Fibroblast of skin of right quadriceps (primary cell): ENCODE measurements at places on chromosomes 3 and 15.
A peak's percentile ranks its signal among the peaks of the same experiment; 100 is the strongest.

GRCh38 chr3:45545476-45545875 is 49.1 kb upstream of the LIMD1 start:
- no peak for DNase-seq

GRCh38 chr15:77632534-77633133 is at the start of gene LINGO1:
Gene LINGO1 (minus strand): TSS chr15:77632912. CDS start chr15:77632315, 597 bp downstream.
- DNase-seq, result peak; percentile 23

- peak; percentile 71 for DNase-seq
These were observed 191.7 kb upstream of the TLE3 start for GRCh38 chr15:70289191-70289955.

GRCh38 chr15:97077975-97078374 is 747.5 kb downstream of the NR2F2 start:
- DNase-seq, result no peak

- DNase-seq, result no peak
These were observed 796 bp upstream of the DOCK3 start for GRCh38 chr3:50673931-50674330.

- DNase-seq, result no peak
These were observed 2.9 kb downstream of the PLXND1 start for GRCh38 chr3:129603561-129603942.

GRCh38 chr3:192827863-192828594 is 89.6 kb downstream of the MB21D2 start:
- no peak for DNase-seq

DNA sequence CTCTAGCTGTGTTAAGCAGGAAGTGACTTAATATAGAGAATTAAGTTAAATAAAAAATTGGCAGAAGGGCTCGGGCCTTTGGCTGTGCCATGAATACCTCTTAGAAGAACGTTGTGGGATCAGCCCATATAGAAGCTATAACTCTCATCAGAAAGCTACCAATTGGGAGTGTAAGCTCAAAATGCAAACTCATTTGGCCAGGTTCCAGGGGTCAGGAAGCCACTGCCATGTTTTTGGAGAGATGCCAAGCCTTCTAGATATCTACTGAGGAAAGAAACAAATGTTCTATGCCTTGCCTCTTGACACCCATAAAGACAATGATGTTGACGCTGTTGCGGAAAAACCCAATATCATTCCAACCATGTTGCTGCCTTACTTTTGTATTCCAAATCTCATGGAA is 475.2 kb upstream of the TGFBR2 start:
- DNase-seq, result no peak

GRCh38 chr3:56787784-56788256 is 13.9 kb downstream of the ARHGEF3 start:
- no peak for DNase-seq

GRCh38 chr3:61417352-61417751 is 144.0 kb upstream of the PTPRG start:
- DNase-seq, result peak; percentile 21

DNA sequence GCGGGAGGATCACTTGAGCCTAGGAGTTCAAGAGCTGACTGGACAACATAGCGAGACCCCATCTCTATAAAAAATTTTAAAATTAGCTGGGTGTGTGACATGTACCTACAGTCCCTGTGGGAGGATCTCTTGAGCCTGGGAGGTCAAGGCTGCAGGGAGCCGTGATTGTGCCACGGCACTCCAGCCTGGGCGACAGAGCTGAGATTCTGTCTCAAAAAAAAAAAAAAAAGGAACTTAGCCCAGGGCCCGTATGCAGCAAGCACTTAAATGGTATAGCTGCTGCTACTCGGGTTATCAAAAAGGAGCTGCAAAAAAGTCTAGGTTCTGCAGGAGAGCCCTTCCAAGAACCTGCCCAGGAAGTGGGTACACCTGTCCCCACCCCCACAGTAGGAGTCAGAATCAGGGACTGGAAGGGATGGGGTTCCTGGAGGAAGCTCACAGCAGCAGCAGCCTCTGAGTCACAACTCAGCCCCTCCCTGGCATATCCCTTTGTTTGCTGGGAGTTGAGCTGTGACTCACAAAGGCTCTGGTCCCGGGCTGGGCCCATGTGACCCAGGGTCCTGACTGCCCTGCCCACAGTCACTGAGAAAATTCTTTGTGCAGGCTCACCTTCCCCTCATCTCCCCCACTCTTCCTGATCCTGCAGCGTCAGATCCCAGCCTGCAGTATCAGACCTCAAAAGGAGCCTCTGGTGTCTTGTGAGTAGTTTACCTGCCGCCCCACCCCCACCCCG is at the start of gene SPATA12:
Gene SPATA12, plus strand, starts transcription at position 576 of the 733 bp plus-strand sequence. CDS start 13,031 bp downstream, outside the sequence.
- DNase-seq, result peak; percentile 83

DNA sequence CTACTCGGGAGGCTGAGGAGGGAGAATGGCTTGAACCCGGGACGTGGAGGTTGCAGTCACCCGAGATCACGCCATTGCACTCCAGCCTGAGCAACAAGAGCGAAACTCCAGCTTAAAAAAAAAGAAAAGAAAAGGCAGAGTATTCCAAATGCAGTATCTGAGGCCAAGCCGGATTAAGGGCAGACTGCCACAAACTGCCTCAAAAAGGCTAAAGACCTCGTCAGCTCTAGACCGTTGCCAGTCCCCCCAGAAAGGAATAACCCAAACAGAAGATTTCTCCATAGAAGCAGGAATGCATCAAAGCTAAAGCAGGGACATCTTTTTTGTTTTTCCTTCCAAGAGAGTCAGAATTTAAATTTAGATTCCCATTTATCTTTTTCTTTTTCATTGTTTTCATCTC is 72.9 kb downstream of the TM4SF4 start:
- DNase-seq, result peak; percentile 57

DNA sequence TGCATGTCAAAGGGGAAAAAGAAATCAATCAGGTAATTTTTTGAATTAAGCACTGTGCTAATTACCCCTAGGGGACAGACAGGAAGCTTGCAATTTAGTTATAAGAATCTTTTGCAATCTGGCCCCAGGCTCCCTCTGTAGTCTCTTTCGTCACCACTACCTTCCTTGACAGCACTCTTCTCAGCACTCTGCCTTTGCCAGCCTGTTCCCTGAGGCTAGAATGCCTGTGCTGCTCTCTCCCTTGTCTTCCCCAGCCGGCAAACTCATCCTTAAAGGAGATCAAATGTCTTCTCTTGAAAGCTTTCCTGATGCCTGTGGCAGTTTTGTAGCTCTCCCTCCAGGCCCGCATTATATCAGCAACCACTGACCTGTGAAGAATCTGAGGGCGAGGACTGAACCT is 32.4 kb upstream of the PRTG start:
- DNase-seq, result no peak

DNA sequence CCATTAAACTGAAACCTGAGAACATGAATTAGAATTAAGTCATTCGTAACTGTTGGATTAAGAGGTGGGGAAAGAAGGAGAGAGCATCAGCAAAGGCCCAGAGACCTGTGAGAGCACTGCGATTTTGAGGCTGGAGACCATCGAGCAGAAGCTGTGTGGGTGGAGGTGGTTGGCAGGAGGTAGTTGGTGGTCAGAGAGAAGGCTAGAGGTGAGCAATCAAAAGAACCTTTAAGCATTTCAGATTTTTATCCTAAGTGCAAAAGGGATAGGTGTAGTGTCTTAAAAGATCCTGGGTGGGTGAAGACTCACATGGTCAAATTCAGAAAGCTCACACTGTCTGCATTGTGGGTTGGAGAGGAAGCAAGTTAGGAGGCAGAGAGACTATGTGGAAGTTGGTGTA is 65.1 kb upstream of the TEX264 start:
- no peak for DNase-seq

DNA sequence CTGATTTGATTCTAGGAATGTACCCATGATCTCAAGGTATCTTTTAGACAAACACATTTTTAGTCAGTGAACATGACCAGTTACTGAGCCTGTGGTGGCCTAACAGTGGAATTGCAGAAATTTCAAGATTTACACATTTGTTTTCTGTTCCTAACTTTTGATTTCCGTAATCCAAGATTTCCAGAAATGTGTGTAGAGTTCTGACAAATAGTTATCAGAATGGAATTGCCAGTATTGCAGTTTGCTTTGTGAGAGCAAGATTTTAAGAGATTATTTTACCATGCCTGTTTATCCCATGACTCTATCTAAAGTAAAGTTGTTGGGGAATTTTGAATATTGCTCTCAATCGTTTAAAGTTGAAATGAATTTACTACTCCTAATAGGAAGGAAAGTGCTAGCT is 11.7 kb upstream of the UTS2B start:
- DNase-seq, result no peak

DNA sequence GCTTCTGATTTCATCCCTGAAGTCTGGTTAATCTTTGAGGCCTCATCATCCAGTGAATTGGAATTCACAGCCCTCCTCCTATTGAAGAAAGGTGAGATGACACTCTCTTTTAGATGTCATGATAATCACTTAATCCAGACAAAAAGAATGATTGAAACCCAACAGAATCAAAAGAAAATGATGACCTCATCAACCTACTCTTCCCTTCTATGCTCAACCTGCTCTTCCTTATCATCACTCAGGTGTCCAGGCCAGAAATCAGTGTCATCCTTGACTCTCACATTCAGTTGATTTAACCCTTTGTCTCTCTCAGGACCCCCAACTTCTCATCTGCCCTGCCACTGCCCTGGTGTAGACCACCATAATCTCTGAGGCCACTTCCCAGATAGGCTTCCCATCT is 11.8 kb downstream of the PLA2G4E start:
- DNase-seq, result no peak

- DNase-seq, result no peak
These were observed 66.3 kb upstream of the ACAD9 start for GRCh38 chr3:128813097-128813496.

DNA sequence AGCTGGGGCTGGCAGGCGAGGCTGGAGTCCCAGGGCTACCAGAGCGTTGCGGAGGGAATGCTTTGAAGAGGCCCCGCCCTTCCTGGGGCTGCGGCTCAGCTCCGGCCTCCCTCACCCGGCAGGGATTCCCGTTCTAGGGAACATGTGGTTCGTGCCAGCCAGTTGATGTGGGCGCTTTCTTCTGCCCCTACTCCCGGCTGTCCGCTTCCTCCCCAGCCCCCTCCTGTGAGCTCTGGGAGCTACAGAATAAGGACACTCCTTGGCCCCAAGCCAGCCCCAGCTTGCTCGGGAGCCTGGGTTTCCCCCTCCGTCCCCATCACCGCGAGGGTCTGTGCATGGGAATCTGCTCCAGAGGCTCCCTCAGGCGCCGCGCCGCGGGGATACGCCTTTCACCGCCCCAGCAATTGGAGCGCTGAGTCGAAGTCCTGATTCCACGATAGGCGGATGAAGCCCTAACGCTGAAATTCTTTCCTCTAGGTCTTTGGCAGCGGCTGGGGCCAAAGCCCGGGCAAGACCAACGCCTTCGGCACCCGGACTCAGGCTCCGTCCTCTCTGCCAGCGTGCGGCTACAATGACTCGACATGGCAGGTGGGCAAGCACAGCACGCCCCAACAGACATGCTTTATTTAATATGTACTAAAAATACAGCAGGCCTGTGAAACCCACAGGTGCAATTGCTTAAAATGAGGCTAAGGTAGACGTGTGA is 69.5 kb downstream of the KLF15 start:
- peak; percentile 34 for DNase-seq

- peak; percentile 53 for DNase-seq
These were observed 1.1 kb downstream of the PIAS1 start for GRCh38 chr15:68055224-68055705.

DNA sequence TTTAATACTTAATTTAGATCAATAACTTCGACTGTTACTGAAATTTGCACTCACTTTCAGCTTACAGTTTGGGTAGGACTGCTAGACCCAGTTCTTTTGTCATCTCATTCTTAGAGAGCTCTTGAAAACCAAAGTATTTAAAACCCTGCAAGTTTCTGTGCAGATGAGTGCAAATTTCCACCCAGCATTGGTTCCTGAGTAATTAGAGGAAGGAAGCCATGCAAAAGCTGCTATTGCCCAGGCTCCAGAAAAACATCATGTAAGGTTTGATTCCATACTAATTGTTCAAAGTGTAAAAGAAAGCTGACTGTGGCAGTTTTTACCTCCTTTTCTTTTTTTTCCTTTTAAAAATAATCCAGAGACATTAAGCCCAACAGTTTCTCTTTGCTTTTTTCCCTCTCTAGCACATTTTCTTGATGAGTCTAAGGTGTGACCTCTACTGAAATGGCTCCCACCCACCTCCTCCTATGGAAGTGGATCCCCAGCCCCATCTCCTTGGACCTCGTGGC is 30.3 kb downstream of the ABHD2 start:
- no peak for DNase-seq

DNA sequence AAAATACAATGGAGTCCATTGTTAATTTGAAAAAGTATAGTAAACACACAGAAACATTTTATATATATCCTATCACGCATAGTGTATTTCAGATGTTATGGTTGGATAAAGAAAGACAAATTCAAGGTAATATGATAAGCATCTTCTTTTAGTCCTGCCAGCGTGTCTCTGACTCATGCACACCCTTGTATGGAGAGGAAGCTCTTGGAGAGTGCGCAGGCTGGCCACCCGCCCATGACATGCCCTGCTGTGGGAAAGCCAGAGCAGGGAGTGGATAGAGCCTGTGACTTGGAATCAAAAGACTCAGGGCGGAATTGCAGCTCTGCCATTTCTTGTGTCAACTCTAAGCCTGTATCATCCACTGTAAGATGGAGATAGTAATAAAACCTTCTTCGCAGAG is 23.0 kb upstream of the COPG1 start:
- DNase-seq, result peak; percentile 79

DNA sequence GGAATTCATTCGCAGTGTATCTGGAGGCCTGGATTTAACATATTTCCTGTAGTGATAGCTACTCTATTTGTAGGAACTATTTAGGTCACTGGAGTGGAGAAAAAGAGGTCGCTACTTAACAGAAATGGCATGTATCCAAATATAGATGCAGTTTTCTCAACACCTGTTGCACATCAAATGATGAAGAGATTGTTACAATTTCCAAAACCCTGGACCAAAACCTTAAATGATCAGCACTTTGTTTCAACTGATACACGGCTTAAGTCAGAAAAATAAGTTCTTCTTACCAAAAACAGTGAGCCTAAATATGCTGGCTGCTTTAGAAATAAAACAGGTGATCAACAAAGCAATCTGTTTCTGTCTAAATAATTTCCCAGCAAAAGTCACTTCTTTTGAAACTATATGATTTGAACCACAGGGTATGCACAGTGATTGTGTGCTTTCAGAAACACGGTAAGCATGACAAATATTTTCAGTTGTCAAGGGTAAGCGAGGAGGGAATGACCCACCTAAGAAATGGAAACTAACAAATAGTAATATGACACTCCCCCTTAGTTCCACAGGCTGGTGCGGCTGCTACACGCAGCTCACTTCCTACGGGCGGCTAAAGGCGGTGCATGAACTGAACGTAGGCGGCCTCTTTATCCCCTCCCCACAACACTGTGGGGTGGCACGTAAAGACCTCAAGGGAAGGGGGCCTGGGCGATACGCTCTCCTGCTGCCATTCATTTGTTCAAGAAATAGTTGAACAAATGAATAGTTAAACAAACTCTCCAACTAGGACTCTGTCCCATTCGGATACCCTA is 1.1 kb downstream of the EHD4 start:
- DNase-seq, result peak; percentile 53

DNA sequence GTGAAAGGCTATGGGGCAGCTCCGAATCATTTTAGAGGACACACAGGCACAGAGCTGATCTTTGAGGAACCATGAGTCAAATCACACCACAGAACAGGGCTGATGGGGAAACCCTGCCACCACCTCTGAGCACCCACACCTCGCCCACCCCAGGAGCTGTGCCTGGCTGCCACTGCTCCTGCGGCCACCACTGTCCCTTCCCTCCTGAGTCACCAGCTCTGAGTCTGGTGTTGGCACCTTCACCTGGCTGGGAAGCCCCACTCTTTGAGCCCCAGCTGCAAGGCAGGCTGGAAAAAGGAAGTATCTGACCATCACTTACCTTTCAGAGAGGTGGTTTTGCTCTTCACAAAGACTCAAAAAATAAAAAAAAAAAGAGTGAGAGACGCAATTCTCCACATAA is 63.6 kb upstream of the MEF2A start:
- no peak for DNase-seq

- DNase-seq, result no peak
These were observed 118.1 kb downstream of the OPA1 start for GRCh38 chr3:193711166-193711485.
